ENCODE measurements at places on chromosomes 1 and 21.

DNA sequence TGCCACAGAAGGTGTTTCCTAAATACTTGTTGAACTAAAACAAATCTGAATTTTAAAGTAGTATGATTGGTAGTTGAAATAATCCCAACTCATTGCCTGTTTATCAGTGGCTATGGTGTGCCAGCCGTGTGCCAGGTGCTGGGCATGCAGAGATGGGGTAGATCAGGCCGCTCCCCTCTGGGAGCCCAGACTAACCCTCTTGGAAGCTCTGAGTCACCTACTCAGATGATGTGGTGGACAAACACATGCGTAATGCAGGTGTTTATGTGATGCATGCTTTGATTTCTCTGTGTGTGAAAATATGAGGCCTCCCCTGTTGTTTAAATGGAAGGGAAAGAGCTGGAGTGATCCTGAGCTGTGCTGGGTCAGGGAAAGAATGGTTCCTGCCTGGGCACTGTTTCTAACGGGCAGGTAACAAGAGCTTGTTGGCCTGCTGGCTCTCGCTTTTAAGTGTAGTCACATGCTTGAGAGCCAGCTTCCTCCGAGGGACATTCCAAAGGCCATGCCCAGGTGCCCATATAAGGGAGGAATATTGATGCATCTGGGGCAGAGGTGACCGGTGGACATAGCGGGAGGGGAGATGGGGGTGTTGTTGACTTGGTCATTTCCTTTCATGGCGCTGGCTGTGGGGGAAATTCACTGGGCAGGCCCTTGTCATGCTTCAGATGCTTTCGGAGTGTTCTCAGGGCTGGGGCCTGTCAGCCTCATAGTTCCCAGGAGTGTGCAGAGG is 10.2 kb downstream of the MFN2 start:
- no peak for DNase-seq

GRCh38 chr1:16118706-16119105 is 37.2 kb downstream of the EPHA2 start:
- DNase-seq = no peak

- no peak for DNase-seq
These were observed 40.4 kb upstream of the ZBTB18 start for GRCh38 chr1:244010703-244011123.

DNA sequence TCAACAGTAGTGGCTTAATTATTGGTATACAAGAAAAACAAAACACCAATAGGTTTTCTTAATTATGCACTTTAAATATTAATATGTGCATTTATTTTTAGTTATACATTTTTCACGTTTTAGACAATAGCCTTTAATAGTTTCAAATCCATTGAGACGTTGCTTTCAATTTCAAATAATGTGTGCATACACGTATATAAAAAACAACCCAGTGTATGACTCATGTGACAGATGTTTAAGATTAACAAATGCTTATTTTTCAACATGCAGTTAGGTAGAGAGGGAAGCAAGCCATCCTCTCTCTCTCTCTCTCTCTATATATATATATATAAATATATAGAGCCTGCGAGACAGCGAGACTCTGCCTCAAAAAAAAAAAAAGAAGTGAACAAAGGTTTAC is 24.3 kb downstream of the EYA3 start:
- no peak for DNase-seq

DNA sequence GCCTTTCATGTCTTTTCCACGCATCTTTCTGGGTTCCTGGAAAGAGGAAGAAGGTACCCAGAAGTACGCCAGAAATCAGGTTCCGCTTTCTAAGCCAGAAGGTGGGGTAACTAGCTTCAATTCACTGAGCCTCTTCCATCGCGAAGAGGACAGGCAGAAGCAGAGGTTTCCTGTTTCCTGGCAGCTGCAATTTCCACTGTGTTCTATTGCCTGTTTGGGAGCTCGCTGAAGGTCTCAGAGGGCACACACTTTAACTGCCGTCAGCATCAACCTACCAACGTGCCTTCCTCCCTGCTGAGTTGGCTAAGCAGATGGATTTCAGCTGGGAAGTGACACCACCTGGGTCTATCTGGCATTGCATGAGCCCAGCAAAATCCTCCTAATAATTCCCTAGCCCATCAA is 10.0 kb downstream of the NCF2 start:
- DNase-seq = no peak

DNA sequence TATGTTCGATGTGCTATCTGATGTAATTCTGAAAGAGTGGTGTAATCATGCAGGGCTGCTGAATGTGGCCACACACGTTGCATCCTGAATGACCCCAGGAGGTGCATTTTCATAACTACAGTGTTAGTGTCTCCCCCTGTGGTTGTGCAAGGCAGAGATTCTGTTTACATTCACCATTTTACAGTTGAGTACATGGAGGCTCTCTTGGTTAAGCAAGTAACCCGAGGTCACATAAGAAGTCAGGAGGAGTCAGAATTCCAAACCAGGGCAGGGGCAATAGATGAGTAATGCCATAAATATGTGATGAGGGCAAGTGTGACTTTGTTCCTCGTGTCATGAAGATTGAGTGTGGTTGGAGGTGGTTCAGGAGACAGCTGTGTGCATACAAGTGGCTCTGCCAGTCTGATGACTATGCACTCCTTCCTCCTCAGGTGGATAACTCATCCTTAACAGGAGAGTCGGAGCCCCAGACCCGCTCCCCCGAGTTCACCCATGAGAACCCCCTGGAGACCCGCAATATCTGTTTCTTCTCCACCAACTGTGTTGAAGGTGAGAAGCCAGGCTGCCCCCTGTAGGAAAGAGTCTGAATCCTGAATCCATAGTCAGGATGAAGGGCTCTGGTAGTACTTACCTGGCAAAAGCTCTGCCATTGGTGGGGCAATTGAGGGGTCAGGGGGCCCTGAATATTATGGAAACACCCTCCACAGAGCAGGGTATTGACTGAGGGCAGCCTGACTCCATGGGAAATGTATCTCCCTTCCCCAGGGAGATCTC is 9.3 kb downstream of the ATP1A2 start:
- DNase-seq = no peak

DNA sequence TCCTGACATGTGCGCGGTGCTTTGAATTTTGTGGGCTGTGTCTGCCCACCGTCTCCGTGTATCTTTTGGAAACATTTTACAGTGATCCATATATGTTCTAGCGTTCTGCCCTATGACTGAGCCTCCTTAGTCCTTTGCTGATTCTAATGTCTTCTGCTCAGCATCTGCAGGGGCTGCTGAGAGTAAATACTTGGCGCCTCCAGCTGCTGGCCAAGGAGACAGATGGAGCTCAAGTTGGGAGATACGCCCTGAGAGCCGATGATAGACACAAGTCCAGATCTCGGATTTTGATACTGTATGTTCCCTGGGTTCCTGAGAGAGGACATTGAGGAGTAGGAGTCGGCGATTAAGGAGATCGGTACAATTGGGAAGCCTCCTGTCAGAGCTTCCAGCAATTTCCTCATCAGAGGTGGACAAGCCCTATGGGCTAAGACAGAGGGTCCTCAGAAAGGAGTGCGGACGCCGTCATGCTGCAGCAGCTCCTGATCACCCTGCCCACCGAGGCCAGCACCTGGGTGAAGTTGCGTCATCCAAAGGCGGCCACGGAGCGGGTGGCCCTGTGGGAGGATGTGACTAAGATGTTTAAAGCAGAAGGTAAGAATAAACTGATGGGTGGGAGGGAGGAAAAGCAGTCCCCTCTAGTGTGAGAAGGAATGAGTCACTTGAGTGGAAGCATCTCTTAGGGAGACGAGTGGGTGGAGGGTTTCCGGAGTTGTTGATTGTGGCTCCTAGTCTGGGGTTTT is 390 bp downstream of the ZFP69B start:
- DNase-seq = no peak

- no peak for DNase-seq
These were observed 135.5 kb downstream of the TGFBR3 start for GRCh38 chr1:91750398-91750996.

DNA sequence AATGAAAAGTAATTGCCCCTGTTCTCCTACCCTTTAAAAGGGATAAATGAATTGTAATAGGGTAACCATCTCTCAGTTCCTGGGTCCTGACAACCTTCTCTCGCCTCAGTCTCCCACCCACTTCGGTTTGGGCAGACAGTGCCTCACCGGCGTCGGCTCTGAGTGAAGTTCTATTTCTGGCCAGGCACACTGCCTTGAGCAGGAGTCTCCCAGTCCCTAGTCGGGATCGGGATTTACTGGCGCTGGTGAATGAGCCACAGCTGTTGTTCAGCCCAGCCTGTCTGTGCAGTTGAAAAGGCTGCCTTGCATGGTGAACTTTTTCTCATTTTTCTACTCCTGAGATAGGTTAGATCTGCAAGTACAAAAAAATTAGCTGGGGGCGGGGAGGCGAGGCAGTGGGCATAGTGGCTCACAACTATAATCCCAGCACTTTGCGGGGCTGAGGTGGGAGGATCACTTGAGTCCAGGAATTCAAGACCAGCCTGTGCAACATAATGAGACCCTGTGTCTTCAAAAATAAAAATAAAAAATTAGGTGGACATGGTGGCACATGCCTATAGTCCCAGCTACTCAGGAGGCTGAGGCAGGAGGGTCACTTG is 7.4 kb downstream of the PLEKHM2 start:
- DNase-seq = no peak

- DNase-seq = no peak
These were observed 355.1 kb upstream of the RUNX1 start for GRCh38 chr21:35404247-35404646.

DNA sequence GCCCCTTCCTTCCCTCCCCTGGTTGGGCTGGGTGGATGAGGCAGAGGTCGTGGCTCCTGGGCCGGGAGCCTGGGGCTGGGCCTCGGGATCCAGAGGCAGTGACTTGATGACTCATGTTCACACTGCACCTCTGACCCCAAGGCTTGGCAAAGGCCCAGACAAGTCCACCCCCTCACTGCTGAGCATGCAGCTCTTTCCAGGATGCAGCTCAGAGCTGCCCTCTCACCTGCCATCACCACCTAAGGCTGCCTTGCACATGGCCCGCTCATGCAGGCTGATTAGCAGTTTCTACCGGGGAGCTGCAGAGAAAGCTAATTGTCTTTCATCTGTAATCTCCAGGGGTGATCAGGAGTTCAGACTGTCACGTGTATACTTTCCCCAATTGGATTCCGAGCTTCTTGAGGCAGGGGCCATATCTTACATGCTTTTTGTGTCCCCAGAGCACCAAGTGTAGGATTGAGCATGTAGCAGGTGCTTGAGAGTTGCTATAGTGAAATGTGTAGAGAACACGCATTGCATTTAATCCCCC is 62.1 kb downstream of the LRRN2 start:
- DNase-seq = no peak

DNA sequence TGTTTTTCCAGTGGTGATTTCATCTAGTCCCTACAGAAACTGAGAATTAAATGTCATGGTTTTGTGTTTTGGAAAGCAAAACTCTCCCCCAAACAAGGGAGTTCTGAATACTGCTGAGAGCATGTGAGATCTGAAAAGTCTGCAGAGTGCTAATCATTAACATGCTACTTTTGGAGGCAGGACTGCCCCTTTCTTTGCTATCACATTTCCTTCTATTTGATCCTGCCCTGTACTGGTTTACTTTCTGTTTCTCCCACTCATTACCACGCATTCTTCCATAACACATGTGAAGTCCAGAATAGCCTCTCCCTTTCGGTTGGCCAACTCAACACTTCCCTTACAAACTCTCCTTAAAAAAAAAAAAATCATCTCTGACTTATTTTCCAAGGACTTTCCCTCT is 63.6 kb downstream of the GADD45A start:
- DNase-seq = no peak

GRCh38 chr1:175088525-175088951 is 20.9 kb downstream of the TNN start:
- DNase-seq = no peak

DNA sequence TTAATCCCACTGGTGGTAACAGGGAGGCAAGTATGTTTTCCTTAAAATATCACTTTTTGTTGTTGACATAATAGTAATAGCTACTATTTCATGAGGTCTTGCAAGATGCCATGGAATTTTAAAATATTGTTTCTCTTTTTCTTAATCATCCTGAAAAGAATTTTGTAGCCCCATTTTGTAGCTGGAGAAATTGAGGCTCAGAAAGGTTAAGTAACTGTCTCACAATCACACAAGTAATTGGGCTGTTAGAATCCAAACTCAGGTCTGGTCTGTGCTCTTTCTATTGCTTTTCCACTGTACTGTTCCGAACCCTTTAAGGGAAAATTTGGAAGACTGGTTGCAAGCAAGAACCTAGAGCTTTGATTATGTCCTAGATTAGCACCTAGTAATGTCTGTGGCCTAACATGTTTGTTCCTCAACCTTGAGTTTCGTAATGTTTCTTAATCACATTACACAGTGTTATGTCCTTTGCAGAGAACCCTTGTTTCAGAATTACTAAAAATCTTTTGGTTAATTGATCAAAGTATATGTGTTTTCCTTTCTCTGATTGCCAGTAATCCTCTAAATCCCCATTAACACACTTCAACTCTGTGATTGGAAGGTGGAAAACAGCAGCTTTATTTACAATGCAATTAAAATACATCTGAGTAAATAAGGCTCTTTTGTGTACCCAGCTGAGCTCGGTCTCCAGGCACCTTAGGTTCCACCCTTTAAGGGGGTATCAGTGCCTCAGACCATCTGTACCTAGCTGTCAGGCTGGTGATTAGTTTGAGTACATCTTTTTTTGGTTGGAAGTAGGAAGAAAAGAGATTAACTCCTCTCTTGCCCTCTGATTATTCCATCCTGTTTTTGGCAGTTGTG is 10.4 kb downstream of the LRRC42 start:
- DNase-seq = no peak

DNA sequence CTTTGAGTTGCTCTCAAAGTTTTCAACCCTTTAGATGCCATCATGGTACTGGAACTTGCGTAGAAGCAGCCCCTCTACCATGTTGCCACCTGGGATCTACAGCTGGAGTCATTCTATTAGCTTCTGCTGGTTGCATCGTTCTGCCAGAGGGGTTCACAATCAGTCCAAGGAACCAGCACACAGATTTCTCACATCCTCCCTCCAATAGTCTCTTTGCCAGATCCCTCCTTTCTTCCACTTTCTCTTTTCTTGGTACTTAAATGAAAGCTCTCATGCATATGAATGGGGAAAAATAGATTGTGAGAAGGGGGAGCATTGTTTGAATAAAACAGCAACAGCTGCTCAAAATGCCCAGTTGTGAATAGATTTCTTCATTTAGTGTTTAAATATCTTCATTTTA is 4.2 kb upstream of the C8A start:
- DNase-seq = no peak

GRCh38 chr21:15256996-15257395 is 192.2 kb upstream of the NRIP1 start:
- DNase-seq = no peak

- no peak for DNase-seq
These were observed 6.6 kb upstream of the TTC22 start for GRCh38 chr1:54807756-54808155.

All from progenitor cell of endocrine pancreas (in vitro differentiated cells).